ENCODE measurements at places on chromosomes 3 and 15. TPM values are rescaled to one million over a fixed set of nuclear protein-coding genes. Genes with fewer than 3 reads are reported as not detected.

GRCh38 chr3:37856381-37856780, 5.3 kb upstream of the CTDSPL start:
- no peak for DNase-seq
- peaks cover 12% of the 10 kb centered on the region for H3K4me1 ChIP-seq
- H3K36me3 ChIP-seq = no peaks in the 10 kb centered on the region
- no peak overlapping the region for H3K27ac ChIP-seq
- no peaks in the 10 kb centered on the region for H3K27me3 ChIP-seq

DNA sequence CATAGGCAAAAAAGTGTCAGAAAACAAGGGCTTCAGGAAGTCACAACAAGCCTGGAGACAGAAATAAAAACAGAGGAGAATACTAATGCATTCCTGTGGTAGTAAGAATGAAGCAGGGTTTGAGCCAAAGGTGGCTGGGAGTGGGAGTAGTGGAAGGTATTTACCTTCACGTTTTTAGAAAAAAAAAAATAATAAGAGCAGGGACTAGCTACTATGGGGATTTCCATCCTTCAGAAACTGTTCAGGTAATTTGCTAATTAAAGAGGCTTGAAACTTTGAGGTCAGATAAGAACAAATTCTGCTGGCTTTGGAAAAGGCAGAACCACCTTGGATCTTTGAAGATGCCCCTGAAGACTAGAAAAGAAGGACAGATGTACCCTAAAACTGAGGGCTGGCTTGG, 18.4 kb downstream of the ILDR1 start:
- H3K4me1 ChIP-seq = peaks cover 3% of the 10 kb centered on the region
- H3K4me3 ChIP-seq = no peak overlapping the region
- H3K27ac ChIP-seq = no peak overlapping the region
- DNase-seq = no peak
- H3K36me3 ChIP-seq = no peaks in the 10 kb centered on the region

The WDR49 gene
- total RNA-seq = not detected

DNA sequence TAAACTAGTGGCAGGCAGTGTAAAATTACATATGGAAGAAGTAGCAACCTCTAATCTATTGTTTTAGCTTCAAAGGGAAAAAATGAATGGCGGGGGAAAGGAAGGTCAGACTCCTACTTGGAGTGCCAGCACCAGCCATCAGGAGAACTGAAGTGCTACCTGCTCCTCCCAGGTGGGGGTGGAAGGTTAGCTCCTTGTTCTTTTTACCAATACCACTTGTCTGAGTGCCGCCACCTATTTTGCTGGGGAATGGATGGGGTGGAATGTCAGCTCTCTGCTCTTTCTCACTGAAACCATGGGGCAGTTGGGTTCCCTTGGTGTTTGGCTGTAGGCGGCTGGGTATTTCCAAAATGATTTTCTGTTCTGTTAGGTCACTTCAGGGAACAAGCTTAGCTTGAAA, 428.7 kb upstream of the EPHA3 start:
- no peaks in the 10 kb centered on the region for H3K27me3 ChIP-seq
- no peaks in the 10 kb centered on the region for H3K36me3 ChIP-seq
- no peak overlapping the region for H3K4me3 ChIP-seq
- H3K27ac ChIP-seq = no peak overlapping the region
- H3K4me1 ChIP-seq = no peaks in the 10 kb centered on the region

The MESP1 gene
- 6.6 TPM for total RNA-seq

DNA sequence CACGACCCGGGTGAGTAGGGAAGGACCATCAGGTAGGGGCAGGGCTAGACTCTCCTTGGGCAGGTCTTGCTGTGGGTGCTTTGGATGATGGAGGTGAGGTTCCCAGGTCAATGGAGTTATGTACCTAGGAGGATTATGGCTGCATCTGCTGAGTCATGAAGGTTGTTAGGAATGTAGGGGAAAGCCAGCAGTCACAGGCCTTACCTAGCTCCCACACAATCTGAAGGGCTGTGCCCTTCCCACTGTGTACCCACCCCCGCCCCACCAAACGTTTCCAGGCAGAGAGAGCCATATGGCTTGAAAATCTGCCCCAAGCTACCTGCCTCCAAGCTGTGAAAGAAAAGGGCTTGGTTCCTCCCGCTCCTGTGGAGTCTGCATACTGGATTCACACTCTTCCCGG, 573.4 kb upstream of the DPPA4 start:
- no peak overlapping the region for H3K4me3 ChIP-seq
- H3K4me1 ChIP-seq = no peaks in the 10 kb centered on the region
- H3K36me3 ChIP-seq = no peaks in the 10 kb centered on the region
- H3K27me3 ChIP-seq = no peaks in the 10 kb centered on the region

GRCh38 chr3:32901005-32901932, 50.2 kb upstream of the CCR4 start:
- peaks cover 2% of the 10 kb centered on the region for H3K4me1 ChIP-seq
- no peak overlapping the region for H3K4me3 ChIP-seq
- DNase-seq = no peak
- H3K27ac ChIP-seq = no peak overlapping the region

The GHSR gene
- not detected for total RNA-seq

The LOXL1 gene
- total RNA-seq = 0.55 TPM

The MYEF2 gene
- 31.7 TPM for total RNA-seq

DNA sequence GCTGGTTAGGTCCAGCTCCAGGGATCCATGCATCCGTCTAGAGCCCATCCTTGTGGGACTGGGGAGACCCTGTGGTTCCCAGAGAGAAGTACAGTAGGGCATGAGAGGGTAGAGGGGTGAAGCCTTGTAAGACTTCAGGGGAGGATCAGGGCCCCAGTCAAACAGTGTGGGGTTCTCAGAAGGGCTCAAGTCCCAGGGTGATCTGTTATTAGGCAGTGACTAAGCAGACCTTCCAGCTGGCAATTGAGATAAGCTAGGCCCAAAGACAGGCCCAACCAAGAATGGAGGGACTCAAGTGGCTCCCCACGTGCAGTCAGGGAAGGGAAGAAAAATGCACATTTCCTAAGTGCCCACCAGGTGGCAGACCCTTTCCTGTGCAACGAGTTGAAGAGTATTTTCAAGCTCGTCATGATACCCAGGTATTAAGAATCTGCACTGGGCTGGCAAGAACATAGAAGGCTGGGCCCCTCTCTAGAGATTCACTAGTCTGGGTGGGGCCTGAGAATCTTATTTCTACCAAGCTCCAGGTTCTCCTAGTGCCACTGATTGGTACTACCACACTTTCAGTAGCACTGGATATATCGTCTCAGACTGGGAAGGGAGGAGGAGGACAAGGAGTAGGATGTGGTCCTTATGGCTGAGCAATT, 240.8 kb downstream of the NR1D2 start:
- H3K27me3 ChIP-seq = peaks cover 2% of the 10 kb centered on the region
- no peak overlapping the region for H3K27ac ChIP-seq
- no peaks in the 10 kb centered on the region for H3K4me1 ChIP-seq
- peak; percentile 46 for DNase-seq

The CD200 gene
- total RNA-seq = 50.0 TPM

DNA sequence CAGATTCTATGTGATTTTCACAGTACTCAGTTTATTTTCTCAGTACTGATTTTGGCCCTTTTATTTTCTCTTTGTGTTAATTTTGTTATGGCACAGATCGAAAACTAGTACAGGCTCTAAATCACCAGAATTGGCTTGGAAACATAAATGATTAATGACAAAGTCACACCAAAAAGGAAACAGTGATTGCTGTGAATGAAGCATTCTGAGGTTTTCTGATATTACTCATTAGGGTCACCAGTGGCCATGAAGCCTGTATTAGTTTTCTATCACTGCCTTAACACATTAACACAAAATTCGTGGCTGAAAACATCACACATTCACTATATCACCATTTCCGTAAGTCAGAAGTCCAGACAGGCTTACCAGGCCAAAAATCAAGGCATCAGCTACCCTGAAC, 343.0 kb upstream of the THRB start:
- no peak for DNase-seq
- H3K27me3 ChIP-seq = peaks cover 3% of the 10 kb centered on the region
- H3K27ac ChIP-seq = no peak overlapping the region
- no peak overlapping the region for H3K4me3 ChIP-seq

GRCh38 chr3:177194299-177194698, 3.0 kb downstream of the TBL1XR1 start:
- no peaks in the 10 kb centered on the region for H3K27me3 ChIP-seq
- peak overlapping the region; percentile 96 for H3K4me3 ChIP-seq
- H3K36me3 ChIP-seq = peaks cover 17% of the 10 kb centered on the region
- DNase-seq = no peak
- H3K4me1 ChIP-seq = peaks cover 58% of the 10 kb centered on the region
- H3K27ac ChIP-seq = peak overlapping the region; percentile 99

GRCh38 chr15:78259232-78259631, 5.1 kb upstream of the DNAJA4 start:
- no peaks in the 10 kb centered on the region for H3K36me3 ChIP-seq
- no peaks in the 10 kb centered on the region for H3K27me3 ChIP-seq
- no peak overlapping the region for H3K27ac ChIP-seq
- no peak for DNase-seq
- no peaks in the 10 kb centered on the region for H3K4me1 ChIP-seq

GRCh38 chr3:107745354-107745753, 222.6 kb downstream of the BBX start:
- no peak for DNase-seq
- no peak overlapping the region for H3K4me3 ChIP-seq
- H3K27ac ChIP-seq = no peak overlapping the region
- peaks cover 2% of the 10 kb centered on the region for H3K36me3 ChIP-seq
- no peaks in the 10 kb centered on the region for H3K4me1 ChIP-seq
- no peaks in the 10 kb centered on the region for H3K27me3 ChIP-seq

DNA sequence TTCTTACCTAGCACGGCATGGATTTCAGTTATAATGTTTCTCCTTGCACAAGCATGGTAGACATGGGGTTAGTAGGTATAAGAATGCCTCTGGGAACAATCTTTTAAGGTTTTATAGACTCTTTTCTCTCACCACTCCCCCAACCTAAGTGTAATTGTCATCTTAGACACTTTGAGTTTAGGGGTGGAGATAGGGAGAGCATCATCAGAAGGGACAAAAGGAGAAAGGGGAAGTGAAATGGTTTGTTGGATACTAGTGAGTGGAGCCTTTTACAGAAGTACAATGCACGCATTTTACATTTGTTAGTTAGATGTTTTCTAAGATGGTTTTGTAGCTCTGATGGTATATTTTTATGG, 189.2 kb downstream of the TP63 start:
- no peak for DNase-seq
- no peaks in the 10 kb centered on the region for H3K4me1 ChIP-seq
- no peak overlapping the region for H3K4me3 ChIP-seq
- no peaks in the 10 kb centered on the region for H3K27me3 ChIP-seq
- H3K36me3 ChIP-seq = no peaks in the 10 kb centered on the region
- H3K27ac ChIP-seq = no peak overlapping the region
